Mononuclear cell (primary cell): ENCODE measurements at places on chromosomes 7 and 10. TPM values are rescaled to one million over a fixed set of nuclear protein-coding genes. Genes with fewer than 3 reads are reported as not detected.

Gene CPA2
- not detected for total RNA-seq

Gene TDRD1
- total RNA-seq: 0.10 TPM

Gene C7orf57
- total RNA-seq: not detected

Gene EIF5AL1
- total RNA-seq: 0.73 TPM

Gene AMPH
- total RNA-seq: 0.10 TPM

Gene POLL
- total RNA-seq: 10.3 TPM

Gene CDNF
- 1.0 TPM for total RNA-seq

Gene AGR2
- not detected for total RNA-seq

Gene TWIST1
- not detected for total RNA-seq

Gene AS3MT
- total RNA-seq: 1.7 TPM

Gene CALML3
- not detected for total RNA-seq

Gene FEZF1
- total RNA-seq: not detected

Gene LRRD1
- total RNA-seq: 0.10 TPM

Gene FOXI2
- total RNA-seq: not detected

Gene SPAM1
- not detected for total RNA-seq

Gene SLC4A2
- total RNA-seq: 9.4 TPM

Gene CRCP
- 31.3 TPM for total RNA-seq

Gene SFRP5
- 0.52 TPM for total RNA-seq

Gene ZNF775
- total RNA-seq: 0.94 TPM

Gene CYP2C19
- total RNA-seq: not detected

Gene HYAL4
- not detected for total RNA-seq

Gene ASB10
- not detected for total RNA-seq

Gene FXYD4
- not detected for total RNA-seq

Gene EN2
- not detected for total RNA-seq

Gene CFTR
- not detected for total RNA-seq

Gene C10orf105
- 0.31 TPM for total RNA-seq

Gene NOS3
- total RNA-seq: 2.1 TPM

Gene TAF3
- total RNA-seq: 6.7 TPM

Gene PPP1R9A
- total RNA-seq: 1.6 TPM

Gene EIF4EBP2
- 29.8 TPM for total RNA-seq

Gene PPP1R17
- total RNA-seq: not detected

Gene OR2F2
- total RNA-seq: not detected

Gene CALML5
- total RNA-seq: not detected

Gene TMEM273
- total RNA-seq: 3.5 TPM

Gene CHAT
- total RNA-seq: not detected

Gene SPDYE2
- 0.21 TPM for total RNA-seq

Gene ASAH2
- total RNA-seq: 0.21 TPM

Gene CACNA2D1
- total RNA-seq: 0.10 TPM

Gene ANKRD61
- not detected for total RNA-seq

Gene CNTNAP2
- total RNA-seq: 1.0 TPM

Gene AKR1C8
- 0.42 TPM for total RNA-seq

Gene CFAP70
- total RNA-seq: 1.3 TPM

Gene GPNMB
- 1.5 TPM for total RNA-seq

Gene JCAD
- total RNA-seq: 0.10 TPM

Gene PVRIG
- 13.9 TPM for total RNA-seq

Gene UBN2
- total RNA-seq: 6.0 TPM

Gene PAPOLB
- not detected for total RNA-seq

Gene EFCAB10
- total RNA-seq: 0.94 TPM

Gene FAM25C
- total RNA-seq: not detected

Gene CPXM2
- total RNA-seq: not detected
